Endothelial cell of coronary artery (primary cell): ENCODE measurements at places on chromosomes 2 and 18. TPM values are rescaled to one million over a fixed set of nuclear protein-coding genes. Genes with fewer than 3 reads are reported as not detected.

Gene RSAD2
- total RNA-seq: 0.19 and 0.36 TPM in 2 replicates

Gene AFF3
- 0.27 TPM in 1 of 2 replicates, not detected in the other for total RNA-seq

Gene ESCO1
- total RNA-seq: 9.6 and 12.4 TPM in 2 replicates

Gene TWIST2
- 1.6 and 7.1 TPM in 2 replicates for total RNA-seq

Gene NDC80
- total RNA-seq: 9.8 and 30.7 TPM in 2 replicates

Gene LHCGR
- not detected in 2 replicates for total RNA-seq

Gene ZNF385B
- total RNA-seq: not detected in 2 replicates

Gene NCKAP5
- 0.27 and 0.38 TPM in 2 replicates for total RNA-seq

Gene ALKAL2
- not detected in 2 replicates for total RNA-seq

Gene ASPRV1
- total RNA-seq: 0.09 TPM in 2 replicates

Gene PHLPP1
- total RNA-seq: 3.9 and 9.6 TPM in 2 replicates

Gene SH3RF3
- 5.2 and 6.1 TPM in 2 replicates for total RNA-seq

Gene C2orf66
- 0.09 TPM in 2 replicates for total RNA-seq

Gene EPHA4
- total RNA-seq: 19.8 and 29.6 TPM in 2 replicates

Gene GDF7
- total RNA-seq: 1.5 and 3.6 TPM in 2 replicates

Gene GLS
- 178 and 328 TPM in 2 replicates for total RNA-seq

Gene CRACDL
- 7.0 and 8.7 TPM in 2 replicates for total RNA-seq

Gene SIX3
- not detected in 2 replicates for total RNA-seq

Gene FTCDNL1
- 0.18 and 1.4 TPM in 2 replicates for total RNA-seq

Gene DNER
- total RNA-seq: 0.09 and 3.6 TPM in 2 replicates

Gene C2orf78
- not detected in 2 replicates for total RNA-seq

Gene SERPINB12
- total RNA-seq: not detected in 2 replicates

Gene CCT7
- total RNA-seq: 501 and 527 TPM in 2 replicates

Gene RAB17
- total RNA-seq: 0.94 and 1.6 TPM in 2 replicates

Gene APCDD1
- total RNA-seq: under 0.01 TPM in 1 of 2 replicates, not detected in the other

Gene PTCD3
- 63.8 and 70.3 TPM in 2 replicates for total RNA-seq

Gene HDLBP
- total RNA-seq: 856 and 1,073 TPM in 2 replicates

Gene TTN
- 0.66 and 3.3 TPM in 2 replicates for total RNA-seq

Gene NTSR2
- total RNA-seq: not detected in 2 replicates

Gene AAMP
- 145 and 146 TPM in 2 replicates for total RNA-seq

Gene CPO
- total RNA-seq: not detected in 2 replicates

Gene ECEL1
- total RNA-seq: not detected in 2 replicates

Gene IL1RL1
- total RNA-seq: 18.4 and 89.9 TPM in 2 replicates

Gene EFEMP1
- total RNA-seq: 2,267 and 3,166 TPM in 2 replicates

Gene ZDBF2
- total RNA-seq: 9.3 and 14.2 TPM in 2 replicates

Gene REG1B
- total RNA-seq: not detected in 2 replicates

Gene KIAA2012
- not detected in 2 replicates for total RNA-seq

Gene ZNF521
- 65.4 and 78.2 TPM in 2 replicates for total RNA-seq

Gene GLB1L
- 3.3 and 4.0 TPM in 2 replicates for total RNA-seq

Gene SP140L
- 8.5 and 13.3 TPM in 2 replicates for total RNA-seq

Gene ELOA2
- total RNA-seq: not detected in 2 replicates

Gene UCN
- total RNA-seq: 0.09 and 0.19 TPM in 2 replicates

Gene ANKRD30BL
- not detected in 2 replicates for total RNA-seq

Gene LYG1
- 0.27 and 0.28 TPM in 2 replicates for total RNA-seq

Gene PDCD1
- not detected in 2 replicates for total RNA-seq

Gene PID1
- total RNA-seq: 0.09 and 2.2 TPM in 2 replicates
